ENCODE measurements at places on chromosomes 1 and 21.

DNA sequence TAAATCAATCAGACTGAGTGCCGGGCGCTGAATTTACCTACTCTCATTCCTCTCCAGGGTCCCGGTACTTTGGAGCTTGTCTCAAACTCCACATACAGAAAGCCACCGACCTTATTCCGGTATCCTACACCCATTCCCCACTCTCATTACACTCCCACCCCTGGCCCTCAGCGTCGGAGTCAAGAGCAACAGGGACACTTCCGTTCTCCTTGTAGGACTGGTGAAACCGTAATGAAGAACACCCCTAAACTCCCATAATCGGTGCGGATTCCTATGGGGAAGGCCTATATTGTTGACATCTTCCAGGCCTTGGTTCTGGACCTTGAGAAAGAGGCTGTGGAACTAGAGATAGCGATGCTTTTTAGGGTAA lies 798 bp downstream of the ZBED6 start:
- peak; percentile 28 for DNase-seq

- DNase-seq, result no peak
Observed at GRCh38 chr1:114180742-114181141, 27.1 kb upstream of the SYT6 start.

DNA sequence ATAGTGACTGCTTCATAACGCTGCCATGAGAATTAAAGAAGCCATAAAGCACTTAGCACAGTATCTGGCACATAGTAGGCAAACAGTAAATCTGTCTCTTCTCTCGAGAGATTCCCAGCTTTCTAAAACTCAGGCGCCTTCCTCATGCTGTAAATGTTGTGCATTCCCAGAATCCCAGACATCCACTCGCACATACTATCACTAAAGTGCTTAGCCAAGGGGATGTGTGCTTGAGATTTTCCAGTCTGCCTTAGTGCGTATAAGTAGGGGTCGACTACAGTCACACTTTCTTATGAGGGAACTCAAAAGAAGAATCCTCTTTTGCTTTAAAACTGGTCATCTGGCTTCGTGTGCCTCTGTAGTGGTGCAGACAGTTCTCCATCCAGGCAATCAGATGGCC lies 98.6 kb upstream of the SPATA6 start:
- DNase-seq, result no peak

GRCh38 chr1:165397944-165398343 lies 41.4 kb upstream of the LMX1A start:
- DNase-seq, result no peak

DNA sequence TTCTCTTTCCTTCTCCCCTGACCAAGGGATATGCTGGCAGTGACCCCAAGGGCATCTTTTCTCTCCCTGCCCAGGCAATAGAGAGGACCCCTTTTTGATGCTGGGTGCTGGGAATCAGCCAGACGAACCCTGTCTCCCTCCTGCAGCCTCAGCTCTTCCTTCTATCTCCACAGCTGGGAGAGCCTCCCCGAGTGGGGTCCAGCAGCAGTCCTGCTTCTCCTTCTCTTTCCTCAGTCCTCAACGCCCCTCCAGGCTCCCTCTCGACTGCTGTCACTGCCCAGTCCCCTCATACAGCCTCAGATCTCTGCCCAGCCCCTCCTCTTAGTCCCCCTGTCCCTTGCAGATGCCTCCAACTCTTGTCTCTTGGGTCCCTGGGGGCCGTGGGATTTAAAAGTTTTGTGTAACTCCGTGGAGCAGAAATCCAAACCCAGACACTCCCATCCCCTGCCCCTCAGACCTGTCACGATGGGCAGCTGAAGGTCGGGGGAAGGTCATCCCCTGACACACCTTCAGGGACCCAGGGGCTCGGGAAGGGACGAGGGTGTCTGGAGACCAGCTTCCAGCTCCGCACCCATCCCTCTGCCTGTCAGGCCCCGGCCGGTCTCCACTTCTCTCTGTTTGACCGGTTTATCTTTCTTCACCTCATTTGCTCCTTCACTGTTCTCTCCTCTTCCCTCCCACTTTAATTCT lies 5.8 kb upstream of the ETV3L start:
- no peak for DNase-seq

GRCh38 chr1:82598337-82598736 lies 797.6 kb downstream of the ADGRL2 start:
- DNase-seq, result no peak

DNA sequence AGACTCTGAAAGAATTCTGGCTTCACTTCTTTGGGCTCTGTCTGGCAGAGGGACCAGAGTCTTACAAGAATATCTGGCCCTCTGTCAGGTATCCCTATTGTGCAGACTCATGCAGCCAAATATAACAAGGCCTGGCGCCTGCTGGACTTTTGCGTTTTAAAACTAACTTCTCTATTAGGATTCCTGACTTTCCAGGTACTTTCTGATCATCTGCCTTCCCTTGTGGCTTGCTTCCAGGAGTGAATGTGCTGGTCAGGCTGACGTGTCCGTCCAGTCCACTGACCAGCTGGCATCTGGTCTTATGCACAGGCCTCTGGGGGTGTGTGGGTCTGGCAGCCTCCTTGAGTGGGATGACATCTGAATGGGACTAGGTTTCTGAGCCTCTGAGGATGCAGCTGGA lies 8.6 kb upstream of the RAB29 start:
- no peak for DNase-seq

GRCh38 chr1:109527098-109527811 lies 12.4 kb upstream of the GPR61 start:
- DNase-seq, result no peak
